NCI-H1436 treated with DMSO at 0.1 percent for 48 hours (cell line): ENCODE measurements at places on chromosomes 7 and 10.

GRCh38 chr10:132443605-132443982 lies 46.6 kb downstream of the PWWP2B start:
- DNase-seq, result no peak

GRCh38 chr7:98745722-98746318 lies 124.0 kb downstream of the TMEM130 start:
- DNase-seq, result no peak

DNA sequence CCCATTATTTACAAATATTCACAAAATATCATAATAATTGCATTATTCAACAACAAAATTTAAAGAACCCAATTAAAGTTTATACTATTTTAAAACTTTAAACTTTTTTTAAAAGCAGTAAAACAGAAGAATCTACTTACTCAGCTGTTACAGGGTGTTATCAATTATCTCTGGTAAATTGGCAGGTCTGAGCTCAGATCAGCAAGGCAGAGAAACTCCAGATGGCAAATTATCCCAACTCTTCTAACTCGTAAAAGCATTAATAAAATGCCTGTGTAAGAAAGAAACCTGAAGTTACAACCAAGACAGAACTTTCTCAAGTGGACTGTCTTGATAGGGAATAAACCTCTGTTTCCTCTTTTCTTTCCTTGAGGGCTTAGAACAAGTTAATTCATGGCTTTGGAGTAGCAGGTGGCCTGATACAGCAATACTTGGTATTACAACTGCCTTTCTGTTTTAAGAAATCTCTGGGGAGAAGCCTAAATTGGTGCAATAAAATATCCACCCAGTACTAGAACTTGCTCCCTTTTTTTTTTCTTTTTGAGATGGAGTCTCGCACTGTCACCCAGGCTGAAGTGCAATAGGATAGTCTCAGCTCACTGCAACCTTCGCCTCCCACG lies 275.3 kb upstream of the MKLN1 start:
- no peak for DNase-seq

- no peak for DNase-seq
Observed at GRCh38 chr10:3542185-3542611, 242.8 kb downstream of the KLF6 start.

- DNase-seq, result no peak
Observed at GRCh38 chr10:79502561-79503309, 9.6 kb upstream of the EIF5AL1 start.

- no peak for DNase-seq
Observed at GRCh38 chr7:66211429-66211828, 6.3 kb downstream of the TPST1 start.
